Naive B cell (primary cell): ENCODE measurements at places on chromosomes 12 and 14. TPM values are rescaled to one million over a fixed set of nuclear protein-coding genes. Genes with fewer than 3 reads are reported as not detected.

DNA sequence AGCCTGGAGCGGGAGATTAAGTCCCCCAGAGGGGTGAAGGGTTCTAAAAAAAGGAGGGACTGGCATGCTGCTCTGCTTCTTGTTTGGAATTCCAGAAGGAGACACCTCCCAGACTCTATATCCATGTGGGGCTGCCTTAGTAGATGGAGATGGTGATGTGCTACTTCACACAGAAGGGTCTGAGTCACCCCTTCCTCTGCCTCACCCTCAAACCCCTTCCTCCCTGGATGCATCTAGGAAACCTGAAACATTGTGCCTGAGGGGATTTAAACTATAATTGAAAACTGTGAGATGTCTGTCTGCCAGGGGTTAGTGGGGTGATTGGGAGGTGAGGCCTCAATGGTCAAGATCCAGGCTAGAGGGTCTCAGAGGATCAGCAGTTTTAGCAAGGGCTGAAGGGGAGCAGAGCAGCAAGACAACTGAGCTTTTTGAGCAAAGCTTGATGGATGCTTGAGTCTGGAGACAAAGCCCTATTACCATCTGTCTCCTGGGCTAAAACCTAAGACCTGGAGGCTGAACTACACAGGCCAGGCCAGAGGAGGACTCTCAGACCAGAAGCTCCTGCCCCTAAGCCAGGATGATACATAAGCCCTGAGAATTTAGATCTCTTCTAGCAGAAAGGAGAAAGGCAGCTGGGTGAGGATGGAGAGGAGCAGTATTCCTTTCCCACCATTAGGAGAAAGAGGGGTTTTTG lies 314.7 kb upstream of the ATP2B1 start:
- H3K4me3 ChIP-seq, result no peak overlapping the region
- no peaks in the 10 kb centered on the region for H3K27me3 ChIP-seq
- no peak for DNase-seq
- no peak overlapping the region for H3K27ac ChIP-seq
- no peaks in the 10 kb centered on the region for H3K36me3 ChIP-seq

GRCh38 chr12:115451151-115451779 lies 767.3 kb upstream of the TBX3 start:
- peaks cover 11% of the 10 kb centered on the region for H3K4me1 ChIP-seq
- H3K4me3 ChIP-seq, result peak overlapping the region; percentile 50
- H3K27ac ChIP-seq, result no peak overlapping the region

- no peak for DNase-seq
- H3K27ac ChIP-seq, result no peak overlapping the region
- peaks cover 13% of the 10 kb centered on the region for H3K27me3 ChIP-seq
- H3K36me3 ChIP-seq, result no peaks in the 10 kb centered on the region
- H3K4me3 ChIP-seq, result no peak overlapping the region
Measured at GRCh38 chr14:52253503-52253902, 14.0 kb upstream of the PTGDR start.

Gene TMEM119
- not detected for polyA plus RNA-seq

Gene PLA2G1B
- not detected for polyA plus RNA-seq

- peaks cover 58% of the 10 kb centered on the region for H3K4me1 ChIP-seq
- H3K4me3 ChIP-seq, result peak overlapping the region; percentile 70
- DNase-seq, result no peak
- H3K27ac ChIP-seq, result peak overlapping the region; percentile 72
Measured at GRCh38 chr12:52037248-52037861, 13.9 kb upstream of the NR4A1 start.

Gene YBX3
- polyA plus RNA-seq, result 216 TPM

DNA sequence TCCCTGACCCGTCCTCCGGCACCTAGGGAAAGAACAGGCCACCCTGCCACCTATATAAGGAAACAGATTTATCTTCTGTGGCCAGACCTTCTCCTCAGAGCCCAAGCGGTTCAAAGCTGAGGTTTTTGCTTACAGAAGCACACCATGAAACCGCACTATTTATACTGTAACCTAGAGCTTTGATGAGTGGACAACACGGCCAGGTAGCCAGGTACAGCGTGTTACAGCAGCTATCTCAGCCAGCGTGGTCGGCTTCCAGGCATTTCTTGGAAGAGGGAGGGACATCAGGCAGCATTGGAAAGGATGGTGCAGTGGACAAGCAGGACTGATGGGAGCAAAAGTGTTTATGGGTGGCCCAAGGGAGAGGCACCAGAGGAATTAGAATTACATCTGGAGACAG lies 34.4 kb downstream of the TTC7B start:
- H3K4me3 ChIP-seq, result no peak overlapping the region
- no peaks in the 10 kb centered on the region for H3K36me3 ChIP-seq
- no peaks in the 10 kb centered on the region for H3K4me1 ChIP-seq
- H3K27me3 ChIP-seq, result peaks cover 6% of the 10 kb centered on the region
- no peak overlapping the region for H3K27ac ChIP-seq

Gene HELB
- 5.1 TPM for polyA plus RNA-seq

- no peak overlapping the region for H3K27ac ChIP-seq
- no peaks in the 10 kb centered on the region for H3K4me1 ChIP-seq
- no peak for DNase-seq
Measured at GRCh38 chr12:83141460-83141994, 454.8 kb downstream of the TMTC2 start.

Gene COA8
- 47.5 TPM for polyA plus RNA-seq

GRCh38 chr12:48882972-48883304 lies 17.3 kb upstream of the RND1 start:
- H3K36me3 ChIP-seq, result no peaks in the 10 kb centered on the region
- no peak overlapping the region for H3K4me3 ChIP-seq
- DNase-seq, result no peak
- H3K27ac ChIP-seq, result no peak overlapping the region
- no peaks in the 10 kb centered on the region for H3K4me1 ChIP-seq

GRCh38 chr12:104132351-104132956 lies 5.6 kb downstream of the NFYB start:
- no peaks in the 10 kb centered on the region for H3K27me3 ChIP-seq
- H3K4me3 ChIP-seq, result no peak overlapping the region
- DNase-seq, result no peak
- H3K27ac ChIP-seq, result no peak overlapping the region

DNA sequence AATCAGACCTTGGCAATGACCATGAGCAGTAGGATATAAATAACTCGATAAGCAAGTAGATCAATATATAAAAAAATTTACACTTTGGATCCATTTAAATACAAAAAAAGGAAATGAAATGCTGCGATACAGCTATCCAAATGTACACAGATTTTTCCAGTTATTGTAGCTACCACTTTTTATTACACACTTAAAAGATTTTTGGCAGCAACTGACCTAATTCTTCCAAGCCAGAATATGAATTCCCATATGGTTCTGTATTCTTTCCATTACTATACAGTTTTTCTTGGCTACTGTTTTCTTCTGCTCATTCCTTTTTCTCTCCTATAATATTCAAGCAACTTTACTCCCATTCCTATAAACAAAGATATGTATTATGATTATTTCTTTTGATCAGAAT lies 52.2 kb downstream of the TMTC1 start:
- H3K4me3 ChIP-seq, result no peak overlapping the region
- no peaks in the 10 kb centered on the region for H3K4me1 ChIP-seq
- H3K27ac ChIP-seq, result no peak overlapping the region
- no peaks in the 10 kb centered on the region for H3K27me3 ChIP-seq

- no peaks in the 10 kb centered on the region for H3K36me3 ChIP-seq
- no peaks in the 10 kb centered on the region for H3K4me1 ChIP-seq
- no peaks in the 10 kb centered on the region for H3K27me3 ChIP-seq
- no peak overlapping the region for H3K4me3 ChIP-seq
- no peak overlapping the region for H3K27ac ChIP-seq
Measured at GRCh38 chr14:43413084-43413483, 1094.0 kb downstream of the FSCB start.

Gene SLC2A14
- polyA plus RNA-seq, result not detected

Gene DPPA3
- polyA plus RNA-seq, result not detected

Gene PTGDR
- 0.19 TPM for polyA plus RNA-seq

Gene TRIP11
- polyA plus RNA-seq, result 54.0 TPM

- no peaks in the 10 kb centered on the region for H3K4me1 ChIP-seq
- no peak overlapping the region for H3K4me3 ChIP-seq
- H3K36me3 ChIP-seq, result peaks cover 17% of the 10 kb centered on the region
- H3K27me3 ChIP-seq, result peaks cover 12% of the 10 kb centered on the region
- no peak for DNase-seq
Measured at GRCh38 chr12:117825827-117826226, 143.0 kb downstream of the KSR2 start.

Gene B3GNT4
- 0.54 TPM for polyA plus RNA-seq

DNA sequence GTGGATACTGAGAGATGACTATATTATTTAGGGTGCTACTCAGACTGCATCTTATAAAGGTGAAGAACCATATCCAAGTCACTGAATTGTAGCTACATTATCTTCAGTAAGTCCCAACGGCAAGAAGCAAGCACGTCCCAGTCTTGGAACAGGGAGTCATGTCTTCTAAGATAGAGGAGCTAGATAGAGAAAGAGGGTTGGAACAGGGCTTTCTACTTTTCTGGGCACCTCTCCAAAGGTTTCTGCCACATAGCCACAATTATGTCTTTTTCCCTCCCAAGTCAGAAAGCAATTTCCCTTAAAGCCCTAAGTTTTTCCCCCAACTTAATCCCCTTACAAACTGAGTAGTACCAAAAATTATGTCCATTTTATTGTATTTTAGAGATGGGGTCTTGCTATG lies 22.4 kb downstream of the MAPK1IP1L start:
- H3K4me1 ChIP-seq, result peaks cover 38% of the 10 kb centered on the region
- H3K27me3 ChIP-seq, result no peaks in the 10 kb centered on the region
- peak overlapping the region; percentile 63 for H3K27ac ChIP-seq
- no peak overlapping the region for H3K4me3 ChIP-seq
- DNase-seq, result no peak

Gene ADAMTS20
- not detected for polyA plus RNA-seq

- H3K27me3 ChIP-seq, result no peaks in the 10 kb centered on the region
- H3K4me3 ChIP-seq, result no peak overlapping the region
- peaks cover 22% of the 10 kb centered on the region for H3K4me1 ChIP-seq
- no peak overlapping the region for H3K27ac ChIP-seq
- no peaks in the 10 kb centered on the region for H3K36me3 ChIP-seq
- DNase-seq, result no peak
Measured at GRCh38 chr12:123040106-123040505, 59.6 kb downstream of the ARL6IP4 start.

DNA sequence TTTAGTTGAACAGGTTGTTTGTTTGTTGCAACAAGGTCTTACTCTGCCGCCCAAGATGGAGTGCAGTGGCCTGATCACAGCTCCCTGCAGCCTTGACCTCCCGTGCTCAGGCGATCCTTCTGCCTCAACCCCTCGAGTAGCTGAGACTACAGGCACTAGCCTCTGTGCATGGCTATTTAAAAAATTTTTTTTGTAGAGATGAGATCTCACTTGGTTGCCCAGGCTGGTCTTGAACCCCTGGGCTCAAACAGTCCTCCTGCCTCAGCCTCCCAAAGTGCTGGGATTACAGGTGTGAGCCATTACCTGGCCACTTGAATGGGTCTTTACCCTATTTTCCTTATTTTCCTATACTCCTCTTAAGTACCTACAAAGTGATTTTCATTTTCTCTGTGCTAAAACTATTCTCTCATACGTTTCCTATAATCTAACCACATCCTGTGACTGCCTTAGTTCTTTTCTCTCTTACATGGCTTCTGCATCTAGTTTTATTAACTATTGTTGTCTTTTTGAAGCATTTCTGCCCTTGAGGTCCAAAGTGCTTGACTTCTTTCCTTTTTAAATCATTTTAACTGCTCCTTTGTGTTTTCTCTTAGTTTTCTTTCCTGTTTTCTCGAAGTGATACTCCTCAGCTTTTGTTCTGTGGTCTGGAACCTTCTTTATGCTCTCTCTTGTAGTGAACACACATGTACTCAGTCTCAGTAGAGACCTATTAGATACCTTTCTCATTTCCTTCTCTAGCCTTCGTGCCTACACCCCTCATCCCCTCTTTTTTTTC lies 14.1 kb downstream of the GPX2 start:
- peaks cover 10% of the 10 kb centered on the region for H3K36me3 ChIP-seq
- no peak overlapping the region for H3K4me3 ChIP-seq
- no peaks in the 10 kb centered on the region for H3K27me3 ChIP-seq
- DNase-seq, result no peak
- no peak overlapping the region for H3K27ac ChIP-seq
- peaks cover 21% of the 10 kb centered on the region for H3K4me1 ChIP-seq

GRCh38 chr12:51529651-51529970 lies 61.4 kb upstream of the SCN8A start:
- DNase-seq, result no peak
- peaks cover 9% of the 10 kb centered on the region for H3K4me1 ChIP-seq
- H3K4me3 ChIP-seq, result no peak overlapping the region
- H3K36me3 ChIP-seq, result no peaks in the 10 kb centered on the region

DNA sequence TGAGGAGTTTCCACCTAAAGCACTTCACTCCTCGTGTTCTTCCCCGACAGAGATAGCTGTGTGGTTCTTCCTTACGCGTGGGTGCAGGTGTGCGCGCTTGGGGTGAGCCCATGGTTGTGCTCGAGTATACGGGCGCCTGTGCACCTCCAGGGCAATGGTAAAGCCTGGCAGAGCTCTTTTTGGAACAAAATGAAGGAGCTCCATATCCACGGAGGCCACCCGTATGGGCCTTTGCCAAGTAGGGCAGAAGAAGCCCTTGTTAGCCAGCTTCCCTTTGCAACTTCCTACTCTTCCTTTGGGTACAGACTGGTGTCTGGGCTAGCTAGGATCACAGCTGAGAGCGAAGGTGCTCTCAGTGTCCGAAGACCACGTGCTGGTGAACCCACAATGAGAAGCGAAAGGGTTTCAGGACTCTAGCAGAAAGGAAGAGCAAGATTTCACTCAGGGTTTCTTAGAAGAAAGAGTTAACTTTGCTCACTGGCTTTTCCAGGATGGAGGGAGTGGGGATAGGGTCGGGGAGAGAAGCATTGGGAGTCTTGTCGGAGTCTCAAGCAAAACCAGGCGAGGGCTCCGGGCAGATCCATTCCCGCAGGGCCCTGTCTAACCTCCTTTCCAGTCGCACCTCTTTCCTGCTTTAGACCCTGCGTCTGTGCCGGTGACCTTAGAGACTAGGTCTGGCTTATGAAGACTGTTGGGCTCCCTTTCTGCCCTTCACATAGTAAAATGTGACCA lies 960 bp upstream of the LRFN5 start:
- no peaks in the 10 kb centered on the region for H3K36me3 ChIP-seq
- peaks cover 24% of the 10 kb centered on the region for H3K4me1 ChIP-seq
- peak overlapping the region; percentile 39 for H3K4me3 ChIP-seq
- DNase-seq, result no peak

Gene CISTR
- not detected for polyA plus RNA-seq

DNA sequence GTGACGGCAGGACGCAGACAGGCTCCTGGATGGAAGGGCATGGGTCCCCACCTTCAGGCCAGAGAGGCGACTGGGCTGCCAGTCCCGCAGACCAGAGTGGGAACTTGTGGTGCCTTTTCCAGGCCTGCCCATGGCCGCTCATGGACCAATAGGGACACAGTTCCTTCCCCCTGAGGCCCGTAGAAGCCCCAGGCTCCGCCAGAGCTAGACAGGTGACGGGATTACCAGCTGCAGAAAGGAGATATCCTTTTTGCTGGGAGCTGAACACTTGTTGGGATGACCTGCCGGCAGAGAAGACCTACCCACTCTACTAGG lies 73.6 kb upstream of the RASSF8 start:
- peaks cover 3% of the 10 kb centered on the region for H3K27me3 ChIP-seq
- H3K4me1 ChIP-seq, result no peaks in the 10 kb centered on the region
- no peak overlapping the region for H3K4me3 ChIP-seq
- H3K27ac ChIP-seq, result no peak overlapping the region
- no peak for DNase-seq

GRCh38 chr12:116434155-116435011 lies 124.8 kb upstream of the MAP1LC3B2 start:
- no peak overlapping the region for H3K4me3 ChIP-seq
- H3K4me1 ChIP-seq, result peaks cover 4% of the 10 kb centered on the region
- peaks cover 9% of the 10 kb centered on the region for H3K27me3 ChIP-seq
- DNase-seq, result no peak
- peak overlapping the region; percentile 22 for H3K27ac ChIP-seq

Gene TTC6
- not detected for polyA plus RNA-seq
